HCT116 (cell line): ENCODE measurements at places on chromosomes 5 and 9. TPM values are rescaled to one million over a fixed set of nuclear protein-coding genes. Genes with fewer than 3 reads are reported as not detected.
A peak's percentile ranks its signal among the peaks of the same experiment; 100 is the strongest.

GRCh38 chr9:131863306-131863896 lies 123.5 kb upstream of the RAPGEF1 start:
- H3K4me1 ChIP-seq = no peaks in the 10 kb centered on the region
- no peaks in the 10 kb centered on the region for H3K27me3 ChIP-seq
- H3K27ac ChIP-seq = no peak overlapping the region
- H3K4me3 ChIP-seq = no peak overlapping the region
- DNase-seq = no peak

ANKRD31 gene
- total RNA-seq = 0.30 TPM

GRCh38 chr5:169945831-169946261 lies 34.4 kb downstream of the INSYN2B start:
- no peak for DNase-seq
- H3K27me3 ChIP-seq = peaks cover 14% of the 10 kb centered on the region; the same call in 1 of the 2 replicates
- H3K36me3 ChIP-seq = no peaks in the 10 kb centered on the region
- no peak overlapping the region for H3K4me3 ChIP-seq
- no peak overlapping the region for H3K27ac ChIP-seq

DNA sequence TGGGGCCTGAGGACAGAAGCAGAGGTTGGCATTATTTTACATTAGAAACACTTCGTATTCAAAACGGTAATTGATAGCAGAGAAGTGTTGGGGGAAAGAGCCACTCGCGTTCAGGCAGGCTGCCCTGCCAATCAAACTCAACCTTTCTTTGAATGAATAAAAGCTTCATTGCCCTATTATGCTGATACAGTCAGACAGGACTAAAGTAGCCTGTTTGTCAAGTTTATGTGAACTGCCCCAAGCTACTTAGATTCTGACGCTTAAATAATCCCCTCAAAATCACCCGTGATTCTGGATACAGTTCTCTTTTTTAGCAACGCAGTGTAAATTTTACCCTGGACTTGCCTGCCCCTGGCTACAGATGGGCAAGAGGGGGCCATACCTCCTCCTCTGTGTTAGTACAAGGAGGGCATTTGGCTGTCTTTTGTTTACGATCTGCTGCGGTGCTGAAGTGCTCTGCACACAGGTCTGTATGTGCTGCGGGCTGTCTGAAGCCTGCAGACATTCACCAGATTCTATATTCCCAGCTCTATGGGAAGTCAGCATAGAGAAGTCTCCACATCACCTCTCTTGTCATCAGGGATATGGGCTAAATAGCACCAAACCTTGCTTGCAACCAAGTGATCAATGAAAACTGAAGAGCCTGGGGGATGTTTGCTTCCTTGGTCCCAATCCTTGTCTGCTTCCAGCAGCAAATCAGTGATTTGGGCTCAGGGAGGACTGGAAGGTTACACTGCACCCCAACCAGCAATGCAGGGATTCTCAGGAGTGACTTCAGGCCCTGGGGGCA lies 218.4 kb downstream of the EBF1 start:
- H3K4me1 ChIP-seq = no peaks in the 10 kb centered on the region
- H3K27ac ChIP-seq = no peak overlapping the region
- no peak for DNase-seq
- H3K27me3 ChIP-seq = peaks cover 50% of the 10 kb centered on the region
- H3K4me3 ChIP-seq = no peak overlapping the region

DNA sequence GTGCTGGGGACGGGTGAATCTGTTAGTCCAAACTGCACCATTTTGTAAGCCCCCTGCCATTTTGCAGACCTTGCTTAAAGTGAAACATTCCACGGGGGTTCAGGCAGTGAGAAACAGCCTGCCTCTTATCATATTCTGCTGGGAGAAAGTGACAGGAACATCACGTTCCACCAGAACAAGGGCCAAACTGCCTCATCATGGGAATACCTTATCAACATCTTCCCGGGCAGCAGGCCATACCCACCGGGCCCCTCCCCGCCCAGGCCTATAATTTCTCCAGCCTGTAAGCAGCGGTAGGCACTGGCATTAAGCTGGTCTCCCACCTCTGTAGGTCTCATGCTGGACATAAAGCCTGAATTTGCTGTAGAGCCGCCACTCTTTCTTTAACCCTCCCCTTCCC lies 1.5 kb upstream of the CFAP77 start:
- H3K4me1 ChIP-seq = peaks cover 40% of the 10 kb centered on the region
- H3K4me3 ChIP-seq = no peak overlapping the region
- DNase-seq = no peak
- H3K36me3 ChIP-seq = peaks cover 2% of the 10 kb centered on the region; the same call in 1 of the 2 replicates
- H3K27ac ChIP-seq = no peak overlapping the region
- no peaks in the 10 kb centered on the region for H3K27me3 ChIP-seq

- no peak overlapping the region for H3K4me3 ChIP-seq
- no peak overlapping the region for H3K27ac ChIP-seq
- H3K36me3 ChIP-seq = no peaks in the 10 kb centered on the region
- H3K4me1 ChIP-seq = no peaks in the 10 kb centered on the region
- H3K27me3 ChIP-seq = no peaks in the 10 kb centered on the region
Observed at GRCh38 chr9:29212397-29213387, 1639.4 kb upstream of the C9orf72 start.

OBP2B gene
- not detected for total RNA-seq

DEPDC1B gene
- 39.7 TPM for total RNA-seq

FBP1 gene
- 0.42 TPM for total RNA-seq

- no peak overlapping the region for H3K4me3 ChIP-seq
- H3K36me3 ChIP-seq = no peaks in the 10 kb centered on the region
- no peaks in the 10 kb centered on the region for H3K27me3 ChIP-seq
- no peak for DNase-seq
- no peak overlapping the region for H3K27ac ChIP-seq
Observed at GRCh38 chr5:103674739-103675138, 112.2 kb upstream of the NUDT12 start.

DNA sequence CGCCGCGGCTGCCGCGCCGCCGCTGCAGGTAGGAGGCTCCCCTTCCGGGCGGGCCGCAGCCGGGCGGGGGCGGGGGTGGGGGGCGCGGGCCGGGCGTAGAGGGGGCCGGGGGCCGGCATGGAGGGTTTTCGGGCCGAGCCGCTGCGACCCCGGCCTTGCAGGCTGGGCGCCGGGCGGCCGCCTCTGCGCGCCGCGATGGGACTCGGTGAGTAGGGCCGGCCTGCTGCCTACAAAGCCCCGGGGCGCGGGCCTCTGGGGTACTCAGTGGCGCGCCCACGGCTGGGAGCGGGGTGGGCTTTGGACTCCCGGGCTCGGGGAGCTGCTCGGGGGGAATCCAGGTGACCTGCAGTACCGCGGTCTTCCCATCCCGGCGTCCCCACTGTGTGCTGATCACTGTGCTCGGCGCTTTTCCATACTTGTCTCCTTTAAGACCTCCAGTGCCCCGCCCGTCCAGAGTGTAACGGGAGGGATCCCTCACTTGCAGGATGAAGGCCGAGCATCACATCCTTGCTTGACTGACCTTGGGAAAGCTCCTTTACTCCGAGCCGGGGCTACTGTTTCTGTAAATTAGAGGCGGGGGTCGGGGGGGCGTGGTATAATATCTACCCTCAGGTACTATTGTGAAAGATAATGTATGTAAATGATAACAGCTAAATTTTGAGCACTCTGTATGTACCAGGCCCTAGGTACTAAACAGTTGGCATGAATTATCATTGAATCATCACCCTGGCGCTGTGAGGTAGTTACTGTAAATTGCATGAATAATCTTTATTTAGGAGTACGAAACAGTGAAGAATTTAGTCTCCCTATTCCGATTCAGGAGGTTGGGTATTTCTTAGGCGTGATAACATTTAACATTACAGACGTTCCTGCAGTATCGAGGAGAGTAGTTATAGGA lies 672 bp downstream of the MSANTD3 start:
- peak overlapping the region; percentile 51 for H3K4me3 ChIP-seq
- no peaks in the 10 kb centered on the region for H3K27me3 ChIP-seq
- peak overlapping the region; percentile 67 for H3K27ac ChIP-seq
- H3K36me3 ChIP-seq = no peaks in the 10 kb centered on the region

PTGER4 gene
- 3.0 TPM for total RNA-seq

DNA sequence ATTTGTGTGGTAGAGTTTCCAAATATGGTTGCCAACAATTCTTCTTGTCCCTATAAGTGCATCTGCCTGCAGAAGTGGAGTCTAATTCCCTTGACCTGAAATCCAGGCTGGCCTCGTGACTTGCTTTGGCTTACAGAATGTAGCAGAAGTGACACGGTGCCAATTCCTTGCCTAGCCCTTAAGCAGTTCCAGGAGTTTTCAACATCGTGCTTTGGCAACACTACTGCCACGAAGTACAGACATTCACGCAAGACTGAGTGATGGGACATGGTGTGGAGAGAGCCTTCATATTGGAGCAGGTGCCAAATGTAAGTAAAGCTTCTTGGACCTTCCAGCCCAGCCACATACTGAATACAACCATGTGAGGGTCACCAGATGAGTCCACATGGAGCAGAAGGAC lies 92.9 kb upstream of the NEK6 start:
- H3K36me3 ChIP-seq = no peaks in the 10 kb centered on the region
- H3K27me3 ChIP-seq = no peaks in the 10 kb centered on the region
- H3K27ac ChIP-seq = no peak overlapping the region
- H3K4me1 ChIP-seq = no peaks in the 10 kb centered on the region
- no peak for DNase-seq

GRCh38 chr9:7489036-7489435 lies 310.5 kb downstream of the DMAC1 start:
- no peak for DNase-seq
- H3K27me3 ChIP-seq = no peaks in the 10 kb centered on the region
- H3K4me3 ChIP-seq = no peak overlapping the region
- H3K36me3 ChIP-seq = no peaks in the 10 kb centered on the region
- no peaks in the 10 kb centered on the region for H3K4me1 ChIP-seq
- no peak overlapping the region for H3K27ac ChIP-seq

- no peaks in the 10 kb centered on the region for H3K27me3 ChIP-seq
- no peaks in the 10 kb centered on the region for H3K36me3 ChIP-seq
- H3K4me1 ChIP-seq = no peaks in the 10 kb centered on the region
- no peak for DNase-seq
- H3K27ac ChIP-seq = no peak overlapping the region
Observed at GRCh38 chr9:115296831-115297565, 179.0 kb upstream of the TNC start.

DNA sequence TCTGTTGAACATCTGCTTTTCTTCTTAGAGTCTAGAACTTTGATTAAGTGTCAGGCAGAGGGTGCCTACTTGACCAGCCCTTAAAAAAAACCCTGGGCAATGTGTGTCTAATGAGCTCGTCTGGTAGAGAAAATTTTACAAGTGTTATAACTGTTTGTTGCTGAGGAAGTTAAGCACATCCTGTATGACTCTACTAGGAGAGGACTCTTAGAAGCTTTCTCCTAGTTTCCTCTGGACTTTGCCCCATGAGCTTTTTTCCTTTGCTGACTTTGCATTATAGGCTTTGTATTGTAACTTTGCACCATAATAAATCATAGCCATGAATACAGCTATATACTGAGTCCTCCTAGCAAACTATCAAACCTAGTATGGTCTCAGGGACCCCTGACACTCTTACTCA lies 39.4 kb downstream of the GNG10 start:
- no peaks in the 10 kb centered on the region for H3K36me3 ChIP-seq
- H3K4me3 ChIP-seq = no peak overlapping the region
- H3K27ac ChIP-seq = no peak overlapping the region
- H3K4me1 ChIP-seq = no peaks in the 10 kb centered on the region
- DNase-seq = no peak

- DNase-seq = no peak
- no peaks in the 10 kb centered on the region for H3K27me3 ChIP-seq
- H3K4me1 ChIP-seq = peaks cover 9% of the 10 kb centered on the region; the same call in 1 of the 2 replicates
- no peak overlapping the region for H3K4me3 ChIP-seq
Observed at GRCh38 chr5:5314166-5314565, 108.3 kb upstream of the ICE1 start.

HAVCR2 gene
- 0.07 TPM for total RNA-seq

- H3K4me3 ChIP-seq = no peak overlapping the region
- peaks cover 9% of the 10 kb centered on the region; the same call in 1 of the 2 replicates for H3K36me3 ChIP-seq
Observed at GRCh38 chr5:81315336-81315735, 13.9 kb downstream of the ZCCHC9 start.

ADAMTS6 gene
- 0.93 TPM for total RNA-seq

DNA sequence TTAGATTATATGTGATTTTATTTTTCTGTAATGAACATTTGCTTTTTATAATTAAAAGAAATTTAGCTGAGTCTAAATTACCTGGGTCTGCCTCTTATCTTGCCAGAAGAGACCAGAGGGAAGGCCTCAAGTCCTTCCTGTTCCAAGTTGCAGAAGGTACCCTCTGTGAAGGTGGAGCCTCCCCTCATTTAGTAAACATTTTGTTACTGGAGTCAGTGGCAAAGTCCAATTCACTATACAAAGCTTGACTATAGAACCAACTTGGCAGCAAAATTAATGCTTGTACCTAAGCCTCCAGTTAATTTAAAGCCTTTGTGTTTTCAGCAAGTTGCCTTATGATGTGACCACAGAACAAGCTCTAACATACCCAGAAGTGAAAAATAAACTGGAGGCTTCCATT lies 42.8 kb upstream of the F2R start:
- H3K27me3 ChIP-seq = no peaks in the 10 kb centered on the region
- H3K4me3 ChIP-seq = no peak overlapping the region
- no peak for DNase-seq

SLC34A3 gene
- total RNA-seq = 0.15 TPM

GRCh38 chr9:36151316-36152210 lies 15.0 kb downstream of the GLIPR2 start:
- H3K27me3 ChIP-seq = no peaks in the 10 kb centered on the region
- no peak overlapping the region for H3K27ac ChIP-seq
- H3K4me1 ChIP-seq = peaks cover 12% of the 10 kb centered on the region
- no peak overlapping the region for H3K4me3 ChIP-seq
- no peaks in the 10 kb centered on the region for H3K36me3 ChIP-seq

FBLL1 gene
- total RNA-seq = 0.15 TPM

GRCh38 chr5:33936004-33936380 lies 194 bp upstream of the RXFP3 start:
- no peak for DNase-seq
- H3K36me3 ChIP-seq = no peaks in the 10 kb centered on the region
- H3K4me3 ChIP-seq = no peak overlapping the region
- H3K27me3 ChIP-seq = peaks cover 34% of the 10 kb centered on the region
- no peak overlapping the region for H3K27ac ChIP-seq

DNA sequence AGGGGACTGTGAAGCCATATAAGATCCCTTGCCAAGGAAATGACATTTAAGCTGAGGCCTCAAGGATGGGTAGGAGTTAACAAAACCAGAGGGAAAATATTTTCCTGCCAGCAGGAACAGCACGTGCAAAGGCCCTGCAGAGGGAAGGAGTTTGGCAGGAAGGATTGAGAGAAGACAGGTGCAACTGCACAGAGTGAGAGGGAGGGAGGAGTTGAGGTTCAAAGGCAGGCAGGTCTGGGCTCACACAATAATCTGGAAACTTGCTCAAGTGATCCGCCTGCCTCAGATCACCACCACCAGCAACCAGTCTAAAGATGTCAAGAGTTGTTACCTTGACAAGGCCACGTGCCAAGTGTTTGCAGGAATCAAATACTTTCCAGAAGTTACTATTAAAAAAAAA lies 31.1 kb upstream of the PWWP2A start:
- no peak for DNase-seq
- H3K4me3 ChIP-seq = no peak overlapping the region
- no peaks in the 10 kb centered on the region for H3K27me3 ChIP-seq
- H3K4me1 ChIP-seq = no peaks in the 10 kb centered on the region

RANBP17 gene
- total RNA-seq = 18.2 TPM

PPIC gene
- 21.5 TPM for total RNA-seq

GGTA1 gene
- total RNA-seq = not detected

- no peak for DNase-seq
- H3K4me3 ChIP-seq = no peak overlapping the region
- H3K27ac ChIP-seq = no peak overlapping the region
- no peaks in the 10 kb centered on the region for H3K36me3 ChIP-seq
- H3K4me1 ChIP-seq = no peaks in the 10 kb centered on the region
- peaks cover 17% of the 10 kb centered on the region for H3K27me3 ChIP-seq
Observed at GRCh38 chr5:59275510-59276324, 617.8 kb downstream of the PDE4D start.
